ENCODE measurements at places on chromosomes 16 and 17. TPM values are rescaled to one million over a fixed set of nuclear protein-coding genes. Genes with fewer than 3 reads are reported as not detected.

DNA sequence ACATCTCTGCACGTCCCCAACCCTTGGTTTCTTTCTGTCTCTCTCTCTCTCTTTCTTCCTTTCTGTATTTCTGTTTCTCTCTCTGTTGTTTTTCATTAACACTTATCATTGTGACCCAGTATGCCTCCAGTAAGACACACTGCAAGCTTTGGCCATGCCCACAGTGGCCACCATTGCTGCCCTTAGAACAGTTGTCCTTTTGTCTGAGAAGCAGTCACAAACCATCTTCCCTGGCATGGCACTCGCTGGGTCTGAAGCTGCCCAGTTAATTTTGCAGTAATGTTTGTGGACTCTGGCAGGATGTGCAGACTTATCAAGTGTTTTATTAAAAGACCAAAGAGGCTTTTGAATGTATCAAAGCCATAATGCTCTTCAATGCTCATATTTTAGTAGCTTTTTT lies 146.9 kb downstream of the MSI2 start:
- H3K4me3 ChIP-seq: no peak overlapping the region
- no peak for DNase-seq
- no peaks in the 10 kb centered on the region for H3K27me3 ChIP-seq
- peaks cover 16% of the 10 kb centered on the region for H3K36me3 ChIP-seq
- peaks cover 28% of the 10 kb centered on the region for H3K4me1 ChIP-seq

DNA sequence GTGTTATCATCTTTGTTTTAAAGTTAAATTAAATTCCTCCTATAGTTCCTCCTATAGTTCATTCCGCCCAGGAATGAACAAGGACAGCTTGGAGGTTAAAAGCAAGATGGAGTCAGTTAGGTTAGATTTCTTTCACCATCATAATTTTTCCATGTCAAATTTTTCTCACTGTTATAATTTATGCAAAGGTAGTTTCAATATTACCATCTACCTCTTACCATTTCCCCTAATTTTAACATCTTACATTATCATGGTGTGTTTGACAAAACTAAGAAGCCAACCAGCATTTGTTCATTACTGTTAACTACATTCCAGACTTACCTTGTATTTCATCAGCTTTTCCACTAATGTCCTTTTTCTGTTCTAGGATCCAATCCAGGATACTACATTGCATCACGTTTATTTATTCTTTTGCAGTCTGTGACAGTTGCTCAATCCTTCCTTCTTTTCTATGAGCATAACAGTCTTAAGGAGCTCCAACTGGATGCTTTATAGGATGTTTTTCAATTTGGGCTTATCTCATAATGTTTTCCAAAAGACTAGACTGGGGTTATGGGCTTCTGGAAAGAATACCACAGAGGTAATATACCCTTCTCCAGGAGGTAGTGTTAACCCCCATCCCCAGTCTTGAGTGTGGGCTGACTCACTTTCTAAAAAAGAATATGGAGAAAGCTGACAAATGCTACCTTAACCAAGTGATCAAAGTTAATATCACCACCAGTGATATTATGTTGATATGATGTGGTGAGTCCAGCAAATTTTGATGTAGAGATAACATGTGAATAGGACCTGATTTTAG lies 158.5 kb downstream of the PPM1E start:
- no peak overlapping the region for H3K4me3 ChIP-seq
- no peak for DNase-seq
- H3K4me1 ChIP-seq: no peaks in the 10 kb centered on the region
- no peak overlapping the region for H3K27ac ChIP-seq

The LDHD gene
- total RNA-seq: not detected

GRCh38 chr17:57684711-57685498 lies 60.2 kb downstream of the CCDC182 start:
- no peak overlapping the region for H3K27ac ChIP-seq
- DNase-seq: no peak
- no peak overlapping the region for H3K4me3 ChIP-seq
- peaks cover 1% of the 10 kb centered on the region for H3K4me1 ChIP-seq
- H3K36me3 ChIP-seq: peaks cover 4% of the 10 kb centered on the region
- H3K27me3 ChIP-seq: peaks cover 2% of the 10 kb centered on the region

DNA sequence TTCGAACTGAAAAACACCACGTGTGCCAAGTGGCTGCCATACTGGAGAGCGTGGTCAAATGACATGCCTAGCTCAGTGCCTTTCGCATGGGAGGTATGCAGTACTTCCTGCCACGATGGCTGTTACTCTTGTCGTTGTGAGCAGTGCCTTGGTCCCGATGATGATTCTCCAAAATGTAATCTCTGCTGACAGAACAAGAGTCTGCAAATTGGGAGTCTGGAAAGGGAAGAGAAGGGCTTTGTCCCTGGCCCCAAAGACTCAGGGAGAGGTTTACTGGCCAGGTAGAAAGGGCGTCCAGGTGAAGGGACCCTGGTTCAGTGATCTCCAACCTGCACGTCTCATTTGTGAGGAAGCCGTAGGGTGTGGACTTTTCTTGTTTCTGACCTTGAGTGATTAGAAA lies 336.6 kb downstream of the WWOX start:
- H3K27ac ChIP-seq: no peak overlapping the region
- no peaks in the 10 kb centered on the region for H3K27me3 ChIP-seq
- peaks cover 15% of the 10 kb centered on the region for H3K36me3 ChIP-seq

DNA sequence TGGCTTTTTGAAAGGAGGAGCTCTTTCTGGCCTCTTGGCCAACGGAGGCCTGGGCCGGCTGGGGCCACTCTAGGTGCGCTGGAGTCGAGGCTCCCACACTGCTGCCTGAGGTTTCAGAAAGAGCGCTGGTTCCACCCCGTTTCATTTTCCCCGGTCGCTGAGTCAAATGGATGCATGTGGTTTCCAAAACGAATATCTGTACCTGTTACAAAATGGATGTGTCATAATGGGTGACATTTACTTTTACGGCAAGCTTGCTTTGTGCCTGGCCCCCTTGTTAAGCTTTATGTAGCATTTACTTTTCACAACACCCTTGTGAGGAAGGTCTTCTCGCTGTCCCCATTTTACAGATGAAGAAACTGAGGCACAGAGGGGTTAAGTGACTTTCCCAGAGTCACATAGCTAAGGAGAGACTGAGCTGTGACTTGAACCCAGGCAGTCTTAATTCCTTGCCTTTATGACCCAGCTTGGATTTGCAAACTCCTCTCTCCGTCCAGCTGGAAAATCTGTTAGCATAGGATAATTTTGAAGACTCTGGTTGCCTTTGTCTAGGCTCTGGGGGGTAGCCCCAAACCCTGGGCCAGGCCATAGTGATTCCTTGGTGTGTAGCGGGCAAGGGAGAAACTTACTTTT lies 10.6 kb downstream of the KSR1 start:
- H3K27me3 ChIP-seq: no peaks in the 10 kb centered on the region
- DNase-seq: peak; percentile 68
- H3K4me1 ChIP-seq: peaks cover 75% of the 10 kb centered on the region
- H3K27ac ChIP-seq: peak overlapping the region; percentile 97

All from activated naive CD8-positive, alpha-beta T cell treated with anti-CD3 and anti-CD28 coated beads, Interleukin-2, amount 10 ng/mL, durations not matched to agents 7 days and 5 days (primary cell).